ENCODE measurements at places on chromosomes 11 and 22.
A peak's percentile ranks its signal among the peaks of the same experiment; 100 is the strongest.

DNA sequence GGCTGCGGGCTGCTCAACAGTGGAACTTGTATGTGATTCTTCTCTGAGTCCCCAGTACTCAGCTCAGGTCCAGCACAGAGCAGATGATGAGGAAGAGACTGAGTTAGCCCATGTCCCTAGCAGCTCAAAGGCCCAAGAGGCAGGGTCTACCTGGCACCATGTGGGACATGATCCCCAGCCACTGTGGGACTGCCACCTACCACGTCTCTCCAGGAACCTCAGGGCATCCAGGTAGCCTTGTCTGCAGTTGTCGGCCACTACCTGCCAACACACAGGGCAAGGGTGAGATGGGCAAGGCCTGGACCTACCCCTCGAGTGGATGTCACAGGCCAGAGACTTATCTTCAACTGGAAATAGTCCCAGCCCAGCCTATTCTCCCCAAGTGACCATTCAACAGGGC lies 4.4 kb downstream of the PNPLA5 start:
- no peaks in the 10 kb centered on the region for H3K36me3 ChIP-seq
- H3K4me3 ChIP-seq, result no peak overlapping the region
- H3K27me3 ChIP-seq, result peaks cover 25% of the 10 kb centered on the region
- no peak for DNase-seq
- H3K4me1 ChIP-seq, result no peaks in the 10 kb centered on the region

DNA sequence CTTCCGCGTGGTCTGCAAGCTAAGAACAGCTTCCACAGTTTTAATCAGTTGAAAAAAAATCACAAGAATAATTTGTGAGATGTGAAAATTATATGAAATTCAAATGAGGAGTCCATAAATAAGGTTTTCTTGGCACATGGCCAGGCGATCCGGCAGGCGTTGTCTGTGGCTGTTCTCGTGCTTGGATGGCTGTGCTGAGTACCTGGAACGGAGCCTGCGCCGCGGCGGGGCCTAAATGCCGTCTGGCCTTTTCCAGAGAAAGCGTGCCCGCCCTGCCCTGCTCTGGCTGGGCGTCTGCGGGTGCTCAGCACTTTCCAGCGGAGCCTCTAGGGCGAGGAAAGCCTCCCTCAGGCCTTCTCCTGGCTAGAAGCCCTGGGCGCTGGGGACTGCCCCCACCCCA lies 41.8 kb downstream of the OSBPL5 start:
- peaks cover 31% of the 10 kb centered on the region for H3K4me1 ChIP-seq
- H3K27ac ChIP-seq, result no peak overlapping the region
- H3K27me3 ChIP-seq, result no peaks in the 10 kb centered on the region
- no peak for DNase-seq

DNA sequence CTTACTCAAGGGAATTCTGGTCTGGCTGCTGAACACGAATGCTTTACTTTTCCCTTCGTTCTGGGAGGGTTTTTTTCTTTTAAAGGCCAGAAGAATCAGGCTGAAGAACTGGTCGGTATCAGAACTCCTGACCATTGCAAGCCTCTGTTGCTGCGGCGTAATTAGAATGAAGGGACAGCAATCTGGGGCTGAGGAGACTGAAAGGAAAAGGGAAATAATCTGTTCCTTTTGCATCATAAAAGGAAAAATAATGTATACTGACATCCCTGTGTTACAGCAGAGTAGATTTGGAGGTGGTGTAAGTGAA lies 670 bp downstream of the SC5D start:
- peak overlapping the region; percentile 89 for H3K4me3 ChIP-seq
- peaks cover 7% of the 10 kb centered on the region for H3K36me3 ChIP-seq
- H3K27ac ChIP-seq, result peak overlapping the region; percentile 53
- DNase-seq, result peak; percentile 24
- no peaks in the 10 kb centered on the region for H3K27me3 ChIP-seq

- no peak overlapping the region for H3K4me3 ChIP-seq
- H3K27ac ChIP-seq, result no peak overlapping the region
- H3K27me3 ChIP-seq, result no peaks in the 10 kb centered on the region
- no peaks in the 10 kb centered on the region for H3K4me1 ChIP-seq
- H3K36me3 ChIP-seq, result no peaks in the 10 kb centered on the region
- DNase-seq, result no peak
Measured at GRCh38 chr22:48795664-48796063, 1032.0 kb downstream of the BRD1 start.

GRCh38 chr22:46770151-46770641 lies 7.7 kb downstream of the TBC1D22A start:
- peaks cover 16% of the 10 kb centered on the region for H3K4me1 ChIP-seq
- no peaks in the 10 kb centered on the region for H3K27me3 ChIP-seq
- no peak overlapping the region for H3K27ac ChIP-seq
- H3K4me3 ChIP-seq, result no peak overlapping the region
- H3K36me3 ChIP-seq, result no peaks in the 10 kb centered on the region

- no peak overlapping the region for H3K4me3 ChIP-seq
- no peaks in the 10 kb centered on the region for H3K27me3 ChIP-seq
- peak; percentile 46 for DNase-seq
- H3K27ac ChIP-seq, result no peak overlapping the region
- H3K36me3 ChIP-seq, result no peaks in the 10 kb centered on the region
Measured at GRCh38 chr11:121649798-121650197, 197.0 kb upstream of the SORL1-AS1 start.

DNA sequence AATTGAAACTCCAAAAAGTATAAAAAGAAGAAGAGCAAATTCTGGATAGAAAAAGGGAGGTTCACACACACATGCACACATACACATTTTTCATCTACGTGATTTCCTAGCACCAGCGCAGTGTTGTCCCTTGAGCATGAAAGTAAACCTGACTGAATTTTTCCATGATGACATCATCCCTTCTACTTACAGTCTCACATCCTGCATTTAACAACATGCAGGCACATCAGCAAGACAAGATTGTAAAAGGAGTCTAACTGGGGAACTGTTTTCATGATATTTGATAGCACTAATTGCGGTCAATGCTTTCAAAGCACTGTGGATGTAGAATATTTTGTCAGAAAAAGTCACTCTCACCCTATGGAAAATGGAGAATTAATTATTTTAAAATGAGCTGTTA lies 36.6 kb downstream of the GAS2 start:
- DNase-seq, result peak; percentile 76
- no peak overlapping the region for H3K4me3 ChIP-seq
- H3K27me3 ChIP-seq, result peaks cover 8% of the 10 kb centered on the region
- H3K27ac ChIP-seq, result no peak overlapping the region
- H3K36me3 ChIP-seq, result no peaks in the 10 kb centered on the region

GRCh38 chr22:41360126-41360525 lies 21.6 kb upstream of the TEF start:
- H3K4me1 ChIP-seq, result no peaks in the 10 kb centered on the region
- no peak overlapping the region for H3K4me3 ChIP-seq
- no peaks in the 10 kb centered on the region for H3K27me3 ChIP-seq
- H3K36me3 ChIP-seq, result no peaks in the 10 kb centered on the region
- no peak for DNase-seq
- H3K27ac ChIP-seq, result no peak overlapping the region

DNA sequence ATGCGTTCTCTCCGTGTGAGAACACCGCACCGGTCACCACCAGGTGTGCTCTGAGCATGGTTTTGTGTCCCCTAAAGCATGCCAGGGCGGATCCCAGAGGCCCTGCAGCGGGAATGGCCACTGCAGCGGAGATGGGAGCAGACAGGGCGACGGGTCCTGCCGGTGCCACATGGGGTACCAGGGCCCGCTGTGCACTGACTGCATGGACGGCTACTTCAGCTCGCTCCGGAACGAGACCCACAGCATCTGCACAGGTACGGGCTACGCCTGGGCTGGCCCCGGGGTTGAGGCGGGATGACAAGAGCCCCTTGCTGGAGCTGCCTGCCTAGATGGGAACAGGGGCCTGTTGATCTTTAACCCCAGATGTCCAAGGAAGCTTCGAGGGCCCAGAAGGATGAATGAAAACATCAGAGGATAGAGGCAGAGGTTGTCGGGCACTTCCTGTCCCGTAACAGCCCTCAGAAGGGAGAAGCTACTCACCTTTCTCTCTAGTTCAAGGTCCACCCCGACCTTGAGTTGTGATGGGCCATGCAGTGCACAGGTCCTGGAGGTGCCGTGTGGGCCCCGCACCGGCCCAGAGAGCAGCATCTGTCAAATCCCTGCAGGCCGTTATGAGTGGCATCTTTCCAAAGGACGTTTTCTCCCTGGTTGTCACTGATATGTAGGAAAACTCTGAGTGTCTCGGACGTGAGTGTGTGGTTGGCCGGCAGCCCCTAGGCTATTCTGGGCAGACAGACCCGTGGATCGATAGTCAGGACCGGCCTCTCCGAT lies 3.3 kb downstream of the CRELD2 start:
- H3K27me3 ChIP-seq, result no peaks in the 10 kb centered on the region
- peaks cover 12% of the 10 kb centered on the region for H3K4me1 ChIP-seq
- no peaks in the 10 kb centered on the region for H3K36me3 ChIP-seq

GRCh38 chr11:14499178-14499559 lies 442 bp downstream of the COPB1 start:
- peak; percentile 7 for DNase-seq
- peak overlapping the region; percentile 93 for H3K4me3 ChIP-seq
- H3K27me3 ChIP-seq, result no peaks in the 10 kb centered on the region
- H3K36me3 ChIP-seq, result peaks cover 20% of the 10 kb centered on the region
- H3K4me1 ChIP-seq, result peaks cover 9% of the 10 kb centered on the region
- H3K27ac ChIP-seq, result no peak overlapping the region

DNA sequence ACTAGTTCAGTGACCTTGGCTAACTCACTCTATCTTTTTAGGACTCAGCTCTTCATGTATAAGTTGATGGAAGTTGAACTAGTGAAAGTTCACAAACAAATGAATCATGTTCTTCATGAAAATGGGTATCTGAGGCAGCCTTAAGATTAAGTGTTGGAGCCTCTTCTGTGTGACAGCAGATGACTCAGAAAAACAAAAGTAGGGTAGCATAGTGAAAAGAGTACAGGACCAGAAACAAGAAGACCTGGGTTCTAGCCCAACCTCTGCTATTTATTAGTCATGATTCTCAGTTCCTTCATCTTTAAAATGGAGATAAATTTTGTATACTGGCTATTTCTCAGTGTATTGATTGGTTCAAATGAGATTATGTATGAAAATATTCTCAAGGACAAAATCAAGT lies 60.2 kb downstream of the USP35 start:
- no peaks in the 10 kb centered on the region for H3K27me3 ChIP-seq
- no peak for DNase-seq
- H3K4me1 ChIP-seq, result peaks cover 3% of the 10 kb centered on the region
- H3K27ac ChIP-seq, result no peak overlapping the region

- H3K4me3 ChIP-seq, result no peak overlapping the region
- H3K27ac ChIP-seq, result no peak overlapping the region
- H3K4me1 ChIP-seq, result no peaks in the 10 kb centered on the region
- H3K36me3 ChIP-seq, result no peaks in the 10 kb centered on the region
- H3K27me3 ChIP-seq, result peaks cover 57% of the 10 kb centered on the region
Measured at GRCh38 chr11:131514062-131514461, 143.6 kb downstream of the NTM start.

DNA sequence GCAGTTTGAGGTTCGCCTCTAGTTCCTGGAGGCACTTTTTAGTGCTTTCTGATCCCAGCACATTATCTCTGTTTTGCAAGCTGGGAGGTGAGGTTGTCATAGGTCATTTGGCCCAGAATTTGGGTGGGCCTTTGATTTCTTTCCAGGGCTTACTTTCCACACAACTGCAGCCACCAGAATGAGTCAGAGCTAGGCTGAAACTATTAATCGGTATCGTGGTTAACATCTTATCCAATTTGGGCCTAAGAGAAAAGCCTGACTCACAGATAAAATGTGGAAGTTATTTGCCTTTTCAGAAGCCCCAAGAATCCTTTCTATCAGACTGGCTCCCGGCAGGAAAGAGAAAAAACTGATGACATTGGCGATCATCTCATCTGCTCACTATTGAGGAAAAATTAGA lies 166.4 kb downstream of the KIRREL3 start:
- H3K27ac ChIP-seq, result no peak overlapping the region
- H3K4me3 ChIP-seq, result no peak overlapping the region
- H3K4me1 ChIP-seq, result no peaks in the 10 kb centered on the region
- H3K27me3 ChIP-seq, result peaks cover 49% of the 10 kb centered on the region

DNA sequence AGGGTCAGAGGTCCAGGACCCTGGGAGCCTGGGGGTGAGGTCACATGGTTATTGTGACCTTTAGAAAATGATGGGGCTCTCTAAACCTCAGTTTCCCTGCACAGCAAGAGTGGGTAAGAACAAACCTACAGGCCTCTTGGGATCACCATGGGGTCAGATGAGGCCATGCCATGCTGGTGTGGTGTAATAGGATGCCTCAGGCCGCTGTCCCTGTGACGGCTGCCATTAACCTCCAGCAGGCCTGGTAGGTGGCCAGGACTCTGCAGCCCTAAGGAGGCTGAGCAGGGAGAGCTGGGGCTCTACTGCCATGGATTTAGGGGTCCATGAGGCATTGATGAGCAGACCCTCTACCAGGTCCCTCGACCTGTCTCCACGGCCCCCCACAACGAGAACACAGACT lies 265.5 kb downstream of the CTTN start:
- H3K27ac ChIP-seq, result no peak overlapping the region
- no peaks in the 10 kb centered on the region for H3K27me3 ChIP-seq
- no peak for DNase-seq

GRCh38 chr11:64359712-64360445 lies 917 bp downstream of the RPS6KA4 start:
- peak; percentile 25 for DNase-seq
- peaks cover 29% of the 10 kb centered on the region for H3K36me3 ChIP-seq
- peak overlapping the region; percentile 92 for H3K4me3 ChIP-seq
- no peaks in the 10 kb centered on the region for H3K27me3 ChIP-seq
- H3K4me1 ChIP-seq, result peaks cover 36% of the 10 kb centered on the region

GRCh38 chr11:101777476-101777875 lies 137.3 kb upstream of the CEP126 start:
- peaks cover 9% of the 10 kb centered on the region for H3K4me1 ChIP-seq
- no peaks in the 10 kb centered on the region for H3K36me3 ChIP-seq
- no peak for DNase-seq
- no peak overlapping the region for H3K4me3 ChIP-seq

Data from PC-3 (cell line).